Stimulated activated CD4-positive, alpha-beta T cell treated with anti-CD3 and anti-CD28 coated beads, Interleukin-2, amount 100 ng/mL, for 24 hours (primary cell): ENCODE measurements at places on chromosomes 12 and 14.

DNA sequence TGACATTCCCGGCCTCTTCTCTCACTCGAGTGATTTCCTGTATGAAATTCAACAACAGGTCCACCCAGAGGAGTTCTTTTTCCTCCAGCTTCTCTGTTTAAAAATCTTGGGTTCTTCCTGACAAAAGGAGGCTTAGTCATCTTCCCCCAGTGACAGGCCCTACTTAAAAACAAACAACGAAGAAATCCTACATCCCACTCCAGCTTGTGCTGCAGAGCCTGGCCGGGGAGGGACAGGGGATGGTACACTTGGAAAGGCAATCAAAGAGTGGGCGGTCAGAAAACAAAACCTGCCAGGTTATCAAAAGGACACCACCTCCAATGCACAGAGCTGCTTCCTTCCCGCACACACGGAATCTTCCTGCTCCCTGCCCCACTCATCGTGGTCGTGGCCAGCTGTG, 101.3 kb downstream of the CACNA1C start:
- no peak for DNase-seq

- DNase-seq, result peak; percentile 58
Observed at GRCh38 chr14:61322799-61323290, 1.5 kb downstream of the PRKCH start.

GRCh38 chr12:55188974-55189556, 31.8 kb upstream of the OR10A7 start:
- DNase-seq, result peak; percentile 50

DNA sequence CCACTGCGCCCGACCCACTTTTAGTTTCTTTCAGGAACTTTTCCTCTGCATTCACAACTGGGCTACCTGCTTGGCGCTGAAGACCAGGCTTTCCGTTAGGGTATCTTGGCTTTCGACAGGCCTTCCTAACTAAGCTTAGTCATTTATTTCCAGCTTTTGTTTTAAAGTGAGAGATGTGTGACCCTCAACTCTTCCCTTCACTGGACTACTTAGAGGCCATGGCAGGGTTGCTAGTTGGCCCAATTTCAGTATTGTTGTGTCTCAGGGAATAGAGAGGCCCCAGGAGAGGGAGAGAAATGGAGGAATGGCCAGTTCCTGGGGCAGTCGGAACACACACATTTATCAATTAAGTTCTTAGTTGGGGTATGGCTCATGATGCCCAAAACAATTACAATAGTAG, 10.4 kb downstream of the MTA1 start:
- no peak for DNase-seq

GRCh38 chr12:31973818-31974217, 14.6 kb downstream of the RESF1 start:
- no peak for DNase-seq

DNA sequence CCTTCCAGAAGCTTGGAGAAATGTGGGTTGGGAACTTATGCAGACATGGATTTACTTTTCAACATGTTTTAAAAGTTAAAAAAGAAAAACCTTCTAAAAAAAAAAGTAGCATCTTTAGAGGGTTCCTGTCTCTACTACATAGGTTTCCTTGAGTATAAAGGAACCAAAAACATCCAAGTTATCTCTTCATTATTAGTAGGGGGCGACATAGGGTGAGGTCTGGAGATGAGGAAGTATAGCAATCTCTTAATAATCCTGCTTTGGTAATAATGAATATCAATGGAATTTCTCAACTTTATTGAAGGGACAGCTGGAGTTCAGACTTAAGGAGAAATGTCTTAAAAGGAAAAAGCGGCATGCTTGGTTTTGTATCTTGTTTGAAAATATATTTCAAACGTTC, 6.5 kb upstream of the PLXNC1 start:
- DNase-seq, result no peak

- no peak for DNase-seq
Observed at GRCh38 chr12:44588651-44589050, 287.5 kb downstream of the NELL2 start.

GRCh38 chr12:63809566-63809965, 29.9 kb downstream of the RXYLT1 start:
- no peak for DNase-seq

- DNase-seq, result no peak
Observed at GRCh38 chr12:1319212-1319611, 275.2 kb downstream of the FBXL14 start.

- DNase-seq, result peak; percentile 7
Observed at GRCh38 chr12:106914796-106915634, 40.7 kb upstream of the TMEM263 start.
